ENCODE measurements at places on chromosomes 12 and 14. TPM values are rescaled to one million over a fixed set of nuclear protein-coding genes. Genes with fewer than 3 reads are reported as not detected.

KLHL33 gene
- 0.78 TPM for total RNA-seq

RASSF8 gene
- total RNA-seq: 119 TPM

PTHLH gene
- 4.3 TPM for total RNA-seq

CMKLR1 gene
- 2.3 TPM for total RNA-seq

PRIM1 gene
- 8.6 TPM for total RNA-seq

KLRC3 gene
- 0.58 TPM for total RNA-seq

ENDOU gene
- total RNA-seq: 3.4 TPM

RNASE3 gene
- not detected for total RNA-seq

GUCY2C gene
- not detected for total RNA-seq

RFLNA gene
- total RNA-seq: 4.0 TPM

TBX5 gene
- total RNA-seq: not detected

PSMA3 gene
- 101 TPM for total RNA-seq

Measured in ovary (tissue), 10 donors.